Dermis microvascular lymphatic vessel endothelial cell (primary cell): ENCODE measurements at places on chromosomes 4 and X.

DNA sequence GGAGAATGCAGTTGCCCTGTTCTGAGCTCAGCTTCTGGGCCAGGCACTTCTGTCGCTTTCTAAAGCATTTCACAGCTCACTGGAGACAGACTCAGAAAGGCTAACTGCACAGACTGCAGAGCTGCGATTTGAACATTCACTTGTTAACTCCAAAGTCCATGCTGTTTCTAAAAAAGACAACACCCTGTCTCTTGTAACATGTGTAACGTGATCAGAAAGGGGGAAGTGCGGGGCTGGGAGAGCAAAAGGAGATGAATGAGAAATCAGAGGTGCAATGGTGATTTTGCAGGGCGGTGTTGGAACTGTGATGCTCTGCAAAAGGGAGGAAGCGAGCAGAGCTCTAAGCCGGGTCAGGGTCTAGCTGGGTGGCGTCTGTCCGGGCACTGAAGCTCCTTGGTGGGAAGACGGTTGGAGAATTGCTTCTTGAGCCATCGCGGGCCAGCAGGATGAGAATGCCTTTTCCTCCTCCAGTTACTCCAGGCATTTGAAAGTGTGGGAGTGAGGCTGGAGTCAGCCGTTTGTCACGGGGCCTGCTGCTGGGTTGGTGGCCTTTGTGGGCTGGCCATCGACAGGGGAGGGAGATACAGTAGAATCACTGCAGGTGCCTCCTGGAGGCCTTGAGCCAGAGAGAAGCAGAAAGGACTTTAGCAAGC is 20.3 kb downstream of the TBC1D14 start:
- no peak for DNase-seq

DNA sequence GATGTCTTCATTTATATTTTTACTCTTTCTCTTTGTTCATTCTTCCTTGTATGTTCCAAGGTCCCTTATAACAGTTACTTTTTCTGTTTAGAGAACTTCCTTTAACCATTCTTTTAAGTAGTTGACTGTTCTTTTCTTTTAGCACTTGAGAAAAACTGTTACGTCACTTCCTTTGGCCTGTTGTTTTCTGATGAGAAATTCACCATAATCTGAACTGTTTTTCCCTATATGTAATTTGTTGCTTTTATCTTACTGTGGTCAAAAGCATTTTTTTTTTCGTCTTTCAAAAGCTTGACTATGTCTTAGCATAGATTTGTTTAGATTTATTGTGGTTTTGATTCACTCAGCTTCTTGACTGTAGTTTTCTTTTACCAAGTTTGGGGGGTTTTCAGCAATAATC is 1660.3 kb upstream of the PCDH10 start:
- DNase-seq = no peak

GRCh38 chr4:109434007-109434971 is 674 bp downstream of the SEC24B start:
- no peak for DNase-seq

DNA sequence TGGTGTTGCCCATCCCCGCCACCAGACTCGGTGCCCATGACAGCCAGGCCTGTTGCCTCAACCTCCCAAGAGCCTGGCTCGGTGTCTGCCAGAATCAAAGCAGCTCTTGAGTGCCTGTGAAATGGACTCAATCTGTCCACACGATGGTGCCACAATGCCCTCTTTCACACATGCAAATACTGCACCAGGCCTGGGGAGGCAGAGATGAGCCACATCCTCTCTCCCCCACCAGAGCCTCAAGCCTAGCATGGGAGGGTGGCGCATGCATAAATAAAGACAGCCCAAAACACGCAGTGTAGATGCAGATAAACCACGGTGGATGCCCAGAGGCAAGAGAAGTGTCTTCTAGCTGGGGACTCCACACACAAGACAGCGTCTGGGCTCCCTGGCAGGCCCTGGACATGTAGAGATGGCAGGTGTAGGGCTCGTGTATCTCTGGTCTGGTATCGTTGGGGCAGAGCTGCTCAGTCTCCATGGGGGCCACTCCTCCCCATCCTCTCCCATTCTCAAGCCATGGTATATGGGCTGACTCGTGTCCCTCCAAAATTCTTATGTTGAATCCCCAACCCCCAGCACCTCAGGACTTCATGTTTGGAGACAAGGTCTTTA is 65.6 kb downstream of the JAKMIP1 start:
- DNase-seq = peak; percentile 1

GRCh38 chrX:9829308-9830267 is 43.4 kb downstream of the SHROOM2 start:
- DNase-seq = no peak
